Mesothelial cell of epicardium (in vitro differentiated cells): ENCODE measurements at places on chromosomes 2 and 18.

DNA sequence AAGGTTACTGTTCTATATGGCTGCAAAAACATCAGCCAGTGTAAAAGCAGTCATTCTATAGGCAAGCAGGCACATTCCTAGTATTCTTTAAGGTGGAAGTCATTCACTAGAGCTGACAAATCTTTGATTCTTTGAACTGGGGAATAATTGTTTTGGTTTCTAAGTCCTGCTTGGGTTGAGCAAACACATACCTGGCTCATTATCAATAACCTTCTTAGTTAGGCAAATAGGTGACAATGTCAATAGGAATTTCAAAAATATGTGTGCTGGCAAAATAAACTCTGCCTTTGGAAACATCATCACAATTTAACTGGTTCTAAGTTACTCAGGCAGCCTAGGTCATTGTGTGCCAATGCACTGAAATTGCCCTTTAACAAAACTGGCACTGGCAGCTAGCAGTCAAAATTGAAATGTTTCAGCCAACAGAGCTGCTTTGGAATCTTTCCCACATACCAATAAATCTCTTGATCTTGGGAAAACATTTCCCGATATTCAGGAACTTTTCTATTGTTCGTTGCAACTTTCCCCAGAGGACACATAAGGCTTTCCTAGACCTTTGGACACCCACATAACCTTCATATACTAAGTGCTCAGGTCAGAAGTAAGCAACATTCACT, 402.0 kb upstream of the MMADHC start:
- H3K36me3 ChIP-seq, result no peaks in the 10 kb centered on the region
- H3K4me3 ChIP-seq, result no peak overlapping the region
- DNase-seq, result no peak
- H3K27ac ChIP-seq, result no peak overlapping the region
- H3K4me1 ChIP-seq, result peaks cover 39% of the 10 kb centered on the region
- H3K27me3 ChIP-seq, result no peaks in the 10 kb centered on the region

DNA sequence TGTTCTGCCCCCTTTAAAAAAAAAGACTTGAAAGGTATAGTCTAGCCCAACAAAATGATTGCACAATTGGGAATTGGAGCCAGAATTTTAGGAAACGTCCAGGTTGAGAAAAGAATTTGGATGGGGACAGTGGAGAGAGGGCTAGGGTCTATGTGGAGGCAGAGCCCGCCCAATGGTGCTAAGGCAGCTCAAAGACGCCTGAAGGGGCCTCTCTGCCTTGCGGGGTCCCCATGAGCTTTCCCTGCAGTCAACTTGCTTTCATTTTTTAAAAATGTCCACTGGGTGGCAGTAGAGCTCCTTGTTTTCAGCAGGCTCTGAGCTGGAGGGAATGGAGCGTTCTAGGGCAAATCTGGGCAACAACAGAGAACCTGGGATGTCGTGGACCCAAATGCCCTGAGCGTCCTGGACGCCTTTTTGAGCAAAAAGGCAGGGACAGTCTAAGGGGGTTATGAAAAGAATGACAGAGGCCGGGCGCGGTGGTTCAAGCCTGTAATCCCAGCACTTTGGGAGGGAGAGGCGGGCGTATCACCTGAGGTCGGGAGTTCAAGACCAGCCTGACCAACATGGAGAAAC, 40.2 kb upstream of the ITM2C start:
- H3K4me1 ChIP-seq, result peaks cover 2% of the 10 kb centered on the region
- H3K36me3 ChIP-seq, result no peaks in the 10 kb centered on the region
- peaks cover 8% of the 10 kb centered on the region for H3K27me3 ChIP-seq
- no peak overlapping the region for H3K4me3 ChIP-seq

GRCh38 chr2:147110962-147111361, 733.9 kb upstream of the ACVR2A start:
- H3K4me1 ChIP-seq, result no peaks in the 10 kb centered on the region
- H3K27me3 ChIP-seq, result no peaks in the 10 kb centered on the region
- H3K27ac ChIP-seq, result no peak overlapping the region
- no peak for DNase-seq

GRCh38 chr2:2656115-2657011, 325.3 kb upstream of the MYT1L start:
- H3K27ac ChIP-seq, result no peak overlapping the region
- no peaks in the 10 kb centered on the region for H3K36me3 ChIP-seq
- peaks cover 11% of the 10 kb centered on the region for H3K27me3 ChIP-seq
- peaks cover 7% of the 10 kb centered on the region for H3K4me1 ChIP-seq
- no peak for DNase-seq

DNA sequence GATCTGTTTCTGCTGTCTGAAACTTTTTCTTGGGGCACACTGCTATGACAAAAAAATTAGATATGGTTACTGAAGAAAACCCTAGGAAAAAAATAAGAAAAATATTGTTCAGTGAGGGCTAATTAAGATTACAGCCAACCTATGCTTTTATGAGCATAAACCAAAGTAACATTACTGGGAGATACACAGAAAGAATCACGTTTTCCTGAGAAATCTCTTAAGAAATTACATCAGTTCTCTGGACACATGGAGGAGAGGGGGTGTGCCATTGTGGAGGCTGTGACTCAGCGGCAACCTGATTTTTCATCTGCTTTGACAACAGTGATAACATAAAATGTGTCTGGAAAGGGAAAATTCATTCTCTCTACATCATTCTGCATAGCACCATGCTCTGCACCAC, 13.4 kb upstream of the NMI start:
- DNase-seq, result no peak
- no peaks in the 10 kb centered on the region for H3K36me3 ChIP-seq
- H3K4me3 ChIP-seq, result no peak overlapping the region
- H3K27ac ChIP-seq, result no peak overlapping the region
